ENCODE measurements at places on chromosomes 11 and 22.

- no peak for DNase-seq
Observed at GRCh38 chr11:47485107-47485506, 36.2 kb upstream of the RAPSN start.

DNA sequence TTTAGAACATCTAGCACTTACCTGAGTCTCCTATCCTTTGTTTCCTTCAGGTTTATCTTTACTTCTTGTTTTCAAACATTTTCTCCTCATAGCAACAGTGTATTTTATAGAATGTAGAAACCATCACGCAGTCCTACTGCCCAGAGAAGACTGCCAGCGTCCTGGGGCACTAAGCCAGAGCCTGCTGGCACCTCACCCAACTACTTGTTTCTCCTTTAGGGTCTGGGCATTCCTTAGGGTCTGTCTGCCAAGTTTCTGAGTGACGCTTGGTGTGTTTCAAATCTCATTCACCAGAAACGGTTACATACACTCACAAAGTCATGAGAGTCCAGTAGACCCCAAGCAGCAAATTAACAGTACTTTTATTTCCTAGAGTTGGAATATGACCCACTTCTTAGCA, 49.6 kb upstream of the SLC25A1 start:
- no peak for DNase-seq

GRCh38 chr11:67250059-67251043, 15.9 kb upstream of the GRK2 start:
- DNase-seq: no peak

- no peak for DNase-seq
Observed at GRCh38 chr11:17531636-17532113, 12.5 kb downstream of the USH1C start.

GRCh38 chr11:66289548-66290329, 796 bp upstream of the YIF1A start:
- DNase-seq: no peak

GRCh38 chr11:65883058-65883761, 3.6 kb downstream of the CTSW start:
- DNase-seq: no peak

- no peak for DNase-seq
Observed at GRCh38 chr11:116836632-116836991, 810 bp downstream of the APOA1 start.

- no peak for DNase-seq
Observed at GRCh38 chr11:73451896-73452295, 75.7 kb downstream of the RELT start.

GRCh38 chr11:61141601-61142028, 19.6 kb downstream of the VPS37C start:
- no peak for DNase-seq

GRCh38 chr11:60184824-60185511, 2.1 kb upstream of the MS4A6A start:
- DNase-seq: no peak

- no peak for DNase-seq
Observed at GRCh38 chr11:1390569-1391164, 933 bp downstream of the BRSK2 start.

- DNase-seq: no peak
Observed at GRCh38 chr11:36818410-36818809, 220.4 kb upstream of the RAG2 start.

GRCh38 chr11:64447831-64448598, 89.1 kb downstream of the RPS6KA4 start:
- no peak for DNase-seq

DNA sequence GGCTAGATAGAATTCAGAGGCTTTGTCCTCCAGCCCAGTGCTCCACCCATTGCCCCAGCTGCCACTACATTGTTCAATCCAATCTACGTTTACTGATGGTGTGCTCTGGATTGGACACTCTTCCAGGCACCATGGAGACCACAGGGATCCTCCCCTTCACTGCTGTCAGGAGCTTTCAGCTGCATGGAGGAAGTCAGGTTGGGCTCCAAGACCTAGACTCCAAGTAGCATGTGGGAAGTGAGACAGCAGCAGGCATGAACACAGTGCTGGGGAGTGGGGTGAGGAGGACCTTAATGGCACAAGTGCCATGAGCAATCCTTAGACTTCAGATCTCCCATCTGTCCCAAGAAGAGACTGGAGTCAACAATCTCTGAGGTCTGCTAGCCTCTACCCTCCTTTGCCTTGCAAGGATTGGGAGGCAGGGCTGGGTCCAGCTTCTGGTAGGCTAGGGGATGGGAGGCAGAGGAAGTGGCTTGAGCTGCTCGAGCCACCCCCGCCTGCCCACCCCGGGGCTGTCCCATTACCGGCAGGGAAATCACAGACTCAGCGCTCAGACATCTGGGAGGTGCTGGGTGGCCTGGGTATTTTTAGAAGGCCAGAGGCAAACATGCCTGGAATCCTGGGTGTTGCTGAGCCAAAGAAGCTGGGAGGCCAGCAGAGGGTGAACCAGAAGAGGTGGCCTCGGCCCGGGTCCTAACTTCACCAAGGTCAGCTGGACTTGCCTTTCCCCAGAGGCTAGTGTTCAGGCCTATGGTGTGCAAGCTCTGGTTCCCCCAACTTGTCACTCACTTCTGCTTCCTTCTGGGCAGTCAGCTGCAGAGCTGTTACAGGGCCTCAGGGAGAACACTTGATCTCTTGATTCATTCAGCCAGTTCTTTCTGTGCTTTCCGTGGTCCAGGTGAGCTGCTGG, 15.2 kb upstream of the FCHSD2 start:
- no peak for DNase-seq

- DNase-seq: no peak
Observed at GRCh38 chr11:35812828-35813227, 131.0 kb upstream of the LDLRAD3 start.

- no peak for DNase-seq
Observed at GRCh38 chr22:46691571-46691970, 46.5 kb downstream of the CERK start.

GRCh38 chr22:38733329-38733723, 22.5 kb downstream of the SUN2 start:
- no peak for DNase-seq

- no peak for DNase-seq
Observed at GRCh38 chr11:65525546-65526480, 930 bp downstream of the SCYL1 start.

GRCh38 chr11:94049351-94049750, 28.2 kb downstream of the HEPHL1 start:
- no peak for DNase-seq

GRCh38 chr11:73982990-73983740, 522 bp upstream of the UCP2 start:
- peak; percentile 86 for DNase-seq

GRCh38 chr11:85863855-85864254, 8.7 kb downstream of the CCDC83 start:
- DNase-seq: no peak

DNA sequence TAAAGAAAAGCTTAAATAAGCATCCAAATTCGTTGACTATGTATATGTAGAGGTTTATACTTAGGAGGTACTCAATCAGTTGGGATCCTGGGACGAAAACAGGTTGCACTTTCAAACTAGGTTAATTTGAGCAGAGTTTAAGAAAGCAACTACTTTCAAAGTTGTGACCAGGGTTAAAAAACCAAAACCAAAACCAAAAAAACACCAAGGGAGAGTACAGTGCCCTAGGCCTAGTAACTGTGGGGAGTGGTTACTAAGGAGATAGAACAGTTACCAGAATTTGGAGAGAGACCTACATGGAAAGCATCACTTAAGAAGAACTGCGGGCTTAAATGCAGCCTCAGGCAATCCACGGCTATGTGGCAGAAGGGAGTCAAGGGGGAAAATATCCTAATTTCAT, 148.3 kb downstream of the JRKL start:
- DNase-seq: no peak

DNA sequence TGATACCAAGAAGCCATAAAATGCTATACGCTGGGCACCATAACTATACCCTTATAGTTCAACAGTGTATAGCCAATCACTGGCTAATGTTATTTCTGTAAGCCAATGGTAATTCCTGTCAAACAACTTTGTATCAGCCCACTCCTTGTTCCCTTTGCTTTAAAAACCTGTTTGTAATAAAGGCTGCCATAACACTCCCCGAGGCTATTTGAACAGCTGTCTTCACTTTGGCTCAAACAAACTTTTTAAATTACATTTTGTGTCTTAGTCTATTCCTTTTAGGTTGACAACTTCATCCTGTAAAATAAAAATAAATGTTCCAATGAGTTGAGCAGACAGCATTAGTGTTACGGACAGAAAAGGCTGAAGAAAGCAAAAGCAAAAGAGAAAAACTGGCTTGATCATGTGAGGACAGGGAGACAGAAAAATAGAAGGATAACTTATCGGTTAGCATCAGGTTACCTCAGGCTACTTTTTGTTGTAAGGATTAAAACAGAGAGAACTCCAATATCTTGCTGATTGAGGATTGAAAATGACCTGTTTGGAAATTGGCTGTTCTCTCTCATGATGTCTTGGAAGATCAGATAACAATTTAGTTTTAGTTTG, 95.0 kb downstream of the AASDHPPT start:
- DNase-seq: no peak

GRCh38 chr11:47711816-47712215, 3.4 kb downstream of the AGBL2 start:
- DNase-seq: no peak

- DNase-seq: no peak
Observed at GRCh38 chr11:101128571-101129202, 926 bp downstream of the PGR start.

DNA sequence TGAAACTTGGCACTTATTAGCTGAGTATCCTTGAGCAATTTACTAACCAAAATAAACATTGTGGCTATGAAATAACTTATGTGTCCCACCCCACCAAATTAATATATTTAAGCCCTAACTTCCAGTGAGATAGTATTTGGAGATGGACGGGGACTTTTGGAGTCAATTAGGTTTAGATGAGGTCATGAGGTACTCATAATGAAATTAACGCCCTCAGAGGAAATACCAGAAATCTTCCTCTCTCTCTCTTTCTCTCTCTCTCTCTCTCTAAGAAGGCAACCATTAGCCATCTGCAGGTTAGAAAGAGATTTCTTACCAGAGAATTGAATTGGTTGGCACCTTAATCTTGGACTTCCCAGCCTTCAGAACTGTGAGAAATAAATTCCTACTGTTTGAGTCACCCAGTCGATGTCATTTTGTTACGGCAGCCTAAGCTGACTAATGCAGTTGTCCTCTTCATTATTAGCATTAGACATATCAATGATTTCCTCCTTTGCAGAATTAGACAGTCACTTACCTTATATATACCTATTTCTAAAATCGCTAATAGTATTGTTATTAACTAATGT, 1284.0 kb downstream of the FAM181B start:
- no peak for DNase-seq

GRCh38 chr11:33258631-33259205, 1.5 kb downstream of the HIPK3 start:
- DNase-seq: no peak

- DNase-seq: peak; percentile 13
Observed at GRCh38 chr22:22593964-22594656, 35.0 kb upstream of the PRAME start.

DNA sequence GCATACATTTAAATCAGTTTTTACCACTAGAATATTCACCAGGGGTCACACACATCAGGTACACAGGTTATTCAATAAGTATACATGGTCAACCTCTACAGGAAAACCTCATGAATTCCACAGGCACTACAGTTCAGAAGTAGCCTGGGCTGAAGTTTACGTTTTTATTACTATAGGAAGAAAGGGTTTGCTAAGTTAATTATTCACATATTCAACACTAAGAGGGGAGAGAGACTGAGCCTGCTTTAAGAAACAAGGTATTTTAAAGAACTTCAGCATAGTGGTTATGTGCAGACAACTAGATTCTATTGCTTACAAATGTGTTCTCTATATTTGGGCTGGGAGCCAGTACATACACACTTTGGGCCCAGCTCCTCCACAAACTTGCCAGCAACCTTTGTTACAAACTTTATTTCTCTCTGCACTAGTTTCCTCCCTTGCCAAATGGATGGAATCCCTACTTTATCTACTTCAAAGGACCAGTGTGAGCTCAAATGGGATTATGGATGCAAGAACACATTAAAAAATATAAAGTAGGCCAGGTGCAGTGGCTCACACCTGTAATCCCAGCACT, 31.9 kb downstream of the IL18BP start:
- no peak for DNase-seq

DNA sequence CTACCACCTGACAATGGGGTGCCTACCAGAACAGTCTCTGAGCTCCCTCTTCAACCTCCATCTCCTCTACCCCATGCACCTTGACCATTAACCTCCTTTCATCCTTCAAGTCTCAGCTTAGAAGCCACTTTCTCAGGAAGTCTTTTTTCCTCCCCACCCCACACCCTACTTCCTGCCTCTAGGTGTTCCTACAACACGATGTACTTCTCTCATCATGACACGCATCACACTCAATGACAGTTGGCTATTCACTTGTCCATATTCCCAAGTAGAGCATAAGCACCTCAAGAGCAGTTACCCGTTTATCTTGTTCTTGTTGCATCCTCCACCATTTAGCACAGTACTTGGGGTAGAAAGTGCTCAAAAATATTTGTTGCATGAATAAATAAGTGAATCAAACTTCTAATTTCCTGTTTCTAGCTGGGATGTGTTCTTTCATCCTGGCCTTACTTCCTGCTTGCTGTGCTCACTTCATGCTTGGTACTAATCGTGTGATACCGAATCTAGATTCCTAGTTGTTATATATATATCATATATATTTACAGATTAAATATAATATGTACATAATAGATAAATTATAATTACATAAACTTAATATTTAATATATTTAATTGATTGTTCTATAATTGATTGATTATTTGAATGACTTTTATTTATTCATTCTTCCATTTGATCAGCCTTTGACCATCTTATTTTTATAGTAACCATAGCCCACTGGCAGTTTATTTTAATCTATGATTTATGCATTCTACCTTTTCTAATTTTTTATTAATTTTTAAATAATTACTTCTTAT, 177.5 kb upstream of the TMEM45B start:
- DNase-seq: no peak

GRCh38 chr11:19499026-19499669, 213.5 kb upstream of the NAV2 start:
- no peak for DNase-seq

DNA sequence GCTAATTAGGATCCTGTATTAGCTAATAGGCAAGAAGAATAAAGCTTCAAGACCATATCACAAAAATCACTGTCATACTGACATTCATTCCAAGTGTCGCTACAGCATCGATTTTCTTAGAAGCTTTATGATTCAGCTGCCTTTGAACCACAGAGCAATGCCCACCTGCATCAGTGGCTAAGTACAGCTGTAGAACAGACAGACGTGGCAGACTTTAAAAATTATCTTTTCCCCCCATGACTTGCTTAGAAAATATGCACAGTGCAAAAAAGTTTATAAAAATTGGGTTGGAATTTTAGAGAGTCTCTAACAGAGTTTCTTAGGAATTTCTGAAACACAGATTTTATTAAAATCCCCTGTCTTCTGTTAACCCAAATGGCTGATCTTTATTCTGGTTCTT, 120.8 kb downstream of the CADM1 start:
- no peak for DNase-seq

Data from stimulated activated CD8-positive, alpha-beta memory T cell treated with anti-CD3 and anti-CD28 coated beads, Interleukin-4, amount 100 ng/mL, for 1 hour (primary cell).